ENCODE measurements at places on chromosomes 3 and 15.

DNA sequence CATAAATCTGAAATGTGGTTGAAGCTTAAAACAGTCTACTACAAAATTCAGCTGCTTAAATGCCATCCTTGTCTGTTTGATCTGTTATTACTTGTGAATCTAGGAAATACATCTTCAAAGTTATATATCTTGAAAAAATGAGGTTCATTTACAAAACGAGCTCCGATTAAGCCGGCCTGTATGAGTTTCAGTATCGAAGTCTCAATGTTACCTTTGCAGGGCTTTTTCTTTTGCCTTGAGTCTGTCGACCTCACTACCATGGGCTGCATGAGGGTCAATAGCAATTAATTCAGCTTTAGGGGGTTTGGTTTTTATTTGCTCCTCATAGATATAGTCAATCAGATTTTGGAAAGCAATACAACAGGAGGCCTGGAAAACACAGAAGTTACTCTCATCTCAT, 23.2 kb downstream of the ERICH6 start:
- H3K27ac ChIP-seq, result no peak overlapping the region
- H3K27me3 ChIP-seq, result no peaks in the 10 kb centered on the region
- no peaks in the 10 kb centered on the region for H3K4me1 ChIP-seq

DNA sequence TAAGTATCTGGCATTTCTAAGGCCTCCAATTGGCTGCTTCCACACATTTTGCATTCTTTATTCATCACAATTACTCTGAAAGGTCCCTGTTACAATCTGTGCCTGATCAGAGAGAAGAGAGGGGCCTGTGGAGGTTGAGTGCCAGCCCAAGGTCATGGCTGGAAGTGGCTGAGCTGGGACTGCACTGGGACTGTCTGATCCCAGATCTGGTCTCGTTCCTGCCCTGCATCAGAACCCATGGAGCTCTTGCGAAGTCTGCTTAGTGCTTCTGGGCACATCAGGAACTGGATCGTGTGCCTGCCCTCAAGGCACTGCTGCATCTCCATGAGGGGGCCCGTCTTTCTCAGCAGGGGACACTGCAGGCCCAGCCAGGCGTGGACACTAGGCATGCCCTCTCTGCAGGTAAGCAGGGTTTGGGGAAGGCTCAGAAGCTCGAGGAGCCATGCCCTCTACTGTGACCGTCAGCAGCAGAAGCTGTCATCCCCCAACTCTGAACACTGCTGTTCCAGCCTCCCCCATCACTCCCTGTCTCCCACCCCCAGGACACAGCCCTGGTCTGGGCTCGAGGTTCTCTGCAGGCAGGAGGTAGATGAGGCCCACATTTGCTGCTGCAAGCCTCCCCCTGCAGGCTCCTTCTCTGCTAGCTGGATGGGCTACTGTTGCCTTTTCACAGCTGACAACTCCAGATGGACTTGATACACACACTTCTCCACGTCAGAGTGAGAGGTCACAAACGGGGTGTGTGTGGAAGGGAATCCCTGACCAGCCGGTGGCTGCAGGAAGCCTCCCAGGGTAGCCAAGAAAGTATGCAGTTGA, 96.5 kb upstream of the PRR23E start:
- H3K36me3 ChIP-seq, result no peaks in the 10 kb centered on the region
- no peak for DNase-seq
- no peak overlapping the region for H3K4me3 ChIP-seq

- no peak for DNase-seq
- no peak overlapping the region for H3K4me3 ChIP-seq
- 0 out of 2 replicates have a peak, but pooled peaks cover 2% of the 10 kb centered on the region for H3K27me3 ChIP-seq
- H3K36me3 ChIP-seq, result no peaks in the 10 kb centered on the region
- H3K27ac ChIP-seq, result no peak overlapping the region
- H3K4me1 ChIP-seq, result no peaks in the 10 kb centered on the region
Observed at GRCh38 chr3:169478566-169479313, 184.8 kb downstream of the MECOM start.

DNA sequence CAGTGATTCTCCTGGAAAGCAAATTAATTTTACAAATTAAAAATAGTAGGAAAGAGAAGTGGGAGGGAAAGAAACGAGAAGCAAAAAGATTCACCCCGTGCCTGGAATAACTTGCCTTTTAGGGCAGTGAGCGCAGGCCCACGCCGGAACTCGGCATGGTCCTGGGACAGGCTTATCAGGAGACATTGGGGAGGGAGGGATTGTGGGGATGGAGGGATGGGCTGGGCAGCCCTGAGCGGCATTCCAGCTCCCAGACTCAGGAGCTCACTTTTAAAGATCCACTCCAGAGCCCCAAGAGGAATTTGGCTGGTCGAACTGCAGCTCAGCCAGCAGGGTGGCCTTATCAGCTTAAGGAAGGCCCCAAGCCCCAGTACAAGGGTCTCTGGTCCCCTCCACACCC, 117.9 kb downstream of the ADCY5 start:
- no peak overlapping the region for H3K27ac ChIP-seq
- no peak overlapping the region for H3K4me3 ChIP-seq
- no peak for DNase-seq
- 0 out of 2 replicates have a peak, but pooled peaks cover 2% of the 10 kb centered on the region for H3K27me3 ChIP-seq
- no peaks in the 10 kb centered on the region for H3K36me3 ChIP-seq
- peaks cover 4% of the 10 kb centered on the region for H3K4me1 ChIP-seq

GRCh38 chr15:68830141-68830785, 9.6 kb upstream of the ANP32A start:
- no peaks in the 10 kb centered on the region for H3K27me3 ChIP-seq
- H3K27ac ChIP-seq, result no peak overlapping the region
- DNase-seq, result no peak
- H3K4me1 ChIP-seq, result no peaks in the 10 kb centered on the region
- H3K36me3 ChIP-seq, result no peaks in the 10 kb centered on the region
- H3K4me3 ChIP-seq, result no peak overlapping the region

GRCh38 chr3:186381424-186382216, 19.6 kb upstream of the DGKG start:
- H3K27me3 ChIP-seq, result peaks cover 13% of the 10 kb centered on the region
- no peaks in the 10 kb centered on the region for H3K4me1 ChIP-seq
- H3K27ac ChIP-seq, result no peak overlapping the region
- H3K36me3 ChIP-seq, result no peaks in the 10 kb centered on the region

DNA sequence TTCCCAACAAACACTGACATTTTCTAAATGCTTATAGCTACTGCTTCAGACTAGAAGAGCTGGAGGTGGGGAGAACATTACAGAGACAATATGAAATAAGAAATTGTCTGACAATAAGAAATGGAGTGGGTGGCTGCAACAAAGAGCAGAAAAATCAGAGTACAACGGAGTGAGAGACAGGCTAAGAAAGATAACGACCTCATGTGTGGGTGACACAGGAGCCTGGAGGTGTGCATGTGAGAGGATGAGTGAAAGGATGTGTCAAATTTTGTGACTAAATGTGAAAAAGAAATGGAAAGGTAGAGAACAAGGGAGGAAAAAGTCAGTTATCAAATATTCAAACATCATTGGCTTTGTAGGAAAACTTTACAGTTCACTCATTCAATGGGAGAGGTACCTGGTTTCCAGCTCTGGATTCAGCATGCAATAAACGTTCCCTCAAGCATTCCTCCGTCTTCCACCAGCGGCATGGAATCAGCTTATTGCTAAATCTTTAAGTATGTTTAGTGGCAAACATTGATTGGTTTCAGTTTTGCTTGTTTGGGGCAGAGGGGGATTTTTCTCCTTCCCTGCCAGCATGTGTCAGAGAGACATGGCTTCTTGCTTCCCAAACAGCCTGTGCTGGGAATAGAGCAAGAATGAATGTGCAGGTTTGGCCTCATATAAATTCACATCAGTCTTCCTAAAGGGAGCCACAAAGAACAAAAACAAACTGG, 103.8 kb upstream of the CHRM5 start:
- no peaks in the 10 kb centered on the region for H3K4me1 ChIP-seq
- H3K4me3 ChIP-seq, result no peak overlapping the region
- no peak overlapping the region for H3K27ac ChIP-seq
- DNase-seq, result no peak
- H3K36me3 ChIP-seq, result no peaks in the 10 kb centered on the region
